ENCODE measurements at places on chromosomes 3 and 15.

GRCh38 chr3:98791341-98792325, 28.5 kb downstream of the ST3GAL6 start:
- no peak for DNase-seq

- no peak for DNase-seq
These were observed 1041.4 kb downstream of the NTRK3 start for GRCh38 chr15:87215100-87215499.

GRCh38 chr3:184911570-184911969, 99.6 kb downstream of the VPS8 start:
- DNase-seq: no peak

GRCh38 chr3:118593277-118593670, 441.4 kb downstream of the IGSF11 start:
- DNase-seq: no peak

DNA sequence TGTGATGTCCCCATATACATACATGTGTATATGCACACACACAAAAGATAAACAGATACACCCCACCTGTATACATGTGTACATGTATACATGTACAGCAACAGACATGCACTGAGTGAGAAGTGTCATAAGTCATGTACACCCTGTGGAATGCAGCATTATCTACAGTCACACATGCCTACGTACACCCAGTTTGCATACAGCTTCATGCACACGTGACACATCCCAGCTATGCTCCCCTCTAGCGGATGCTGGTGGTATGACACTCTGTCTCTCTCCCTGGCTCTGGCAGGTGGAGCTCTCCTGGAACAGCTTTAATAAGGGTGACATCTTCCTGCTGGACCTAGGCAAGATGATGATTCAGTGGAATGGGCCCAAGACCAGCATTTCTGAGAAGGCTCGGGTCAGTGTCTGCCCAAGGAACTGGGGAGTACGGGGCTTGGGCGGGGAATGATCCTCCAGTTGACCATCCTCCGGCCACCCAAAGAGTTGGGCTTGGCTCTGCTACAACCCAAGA, 6.3 kb downstream of the VILL start:
- peak; percentile 72 for DNase-seq

- no peak for DNase-seq
These were observed 41.8 kb downstream of the MCF2L2 start for GRCh38 chr3:183386651-183387050.

- no peak for DNase-seq
These were observed 42.2 kb downstream of the TRIM42 start for GRCh38 chr3:140719841-140720614.

GRCh38 chr3:39220407-39221140, 28.2 kb upstream of the XIRP1 start:
- no peak for DNase-seq

DNA sequence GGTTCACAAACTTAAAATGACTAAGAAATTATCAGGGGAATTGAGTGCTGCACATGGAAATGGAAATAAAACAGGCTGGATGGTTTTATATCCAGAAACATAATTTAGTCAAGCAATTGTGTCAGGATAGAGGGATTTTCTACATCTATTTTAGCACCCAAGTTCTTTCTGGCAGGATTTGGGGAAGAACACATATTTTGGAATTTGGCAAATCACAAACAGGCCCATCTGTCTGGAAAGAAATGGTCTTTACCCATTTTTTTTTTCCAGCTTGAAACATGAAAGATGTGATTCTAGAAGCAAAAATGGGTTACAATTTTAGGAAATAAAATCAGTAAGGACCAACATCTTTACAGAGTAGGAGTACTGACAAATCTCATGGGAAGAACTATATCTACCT, 14.4 kb upstream of the UNC13C start:
- DNase-seq: no peak

GRCh38 chr3:126921085-126921824, 61.7 kb upstream of the PLXNA1 start:
- no peak for DNase-seq

DNA sequence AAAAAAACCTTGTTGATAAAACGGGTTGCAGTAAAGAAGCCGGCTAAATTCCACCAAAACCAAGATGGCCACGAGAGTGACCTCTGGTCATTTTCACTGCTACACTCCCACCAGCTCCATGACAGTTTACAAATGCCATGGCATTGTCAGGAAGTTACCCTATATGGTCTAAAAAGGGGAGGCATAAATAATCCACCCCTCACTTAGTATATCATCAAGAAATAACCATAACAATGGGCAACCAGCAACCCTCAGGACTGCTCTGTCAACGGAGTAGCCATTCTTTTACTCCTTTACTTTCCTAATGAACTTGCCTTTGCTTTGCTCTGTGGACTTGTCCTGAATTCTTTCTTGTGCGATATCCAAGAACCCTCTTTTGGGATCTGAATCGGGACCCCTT, 14.4 kb upstream of the CDC25A start:
- DNase-seq: no peak

- no peak for DNase-seq
These were observed 43.1 kb downstream of the FGF7 start for GRCh38 chr15:49466119-49466518.

- DNase-seq: no peak
These were observed 100.8 kb downstream of the CPN2 start for GRCh38 chr3:194250098-194251002.

GRCh38 chr15:69988541-69989225, 109.0 kb downstream of the TLE3 start:
- DNase-seq: no peak

DNA sequence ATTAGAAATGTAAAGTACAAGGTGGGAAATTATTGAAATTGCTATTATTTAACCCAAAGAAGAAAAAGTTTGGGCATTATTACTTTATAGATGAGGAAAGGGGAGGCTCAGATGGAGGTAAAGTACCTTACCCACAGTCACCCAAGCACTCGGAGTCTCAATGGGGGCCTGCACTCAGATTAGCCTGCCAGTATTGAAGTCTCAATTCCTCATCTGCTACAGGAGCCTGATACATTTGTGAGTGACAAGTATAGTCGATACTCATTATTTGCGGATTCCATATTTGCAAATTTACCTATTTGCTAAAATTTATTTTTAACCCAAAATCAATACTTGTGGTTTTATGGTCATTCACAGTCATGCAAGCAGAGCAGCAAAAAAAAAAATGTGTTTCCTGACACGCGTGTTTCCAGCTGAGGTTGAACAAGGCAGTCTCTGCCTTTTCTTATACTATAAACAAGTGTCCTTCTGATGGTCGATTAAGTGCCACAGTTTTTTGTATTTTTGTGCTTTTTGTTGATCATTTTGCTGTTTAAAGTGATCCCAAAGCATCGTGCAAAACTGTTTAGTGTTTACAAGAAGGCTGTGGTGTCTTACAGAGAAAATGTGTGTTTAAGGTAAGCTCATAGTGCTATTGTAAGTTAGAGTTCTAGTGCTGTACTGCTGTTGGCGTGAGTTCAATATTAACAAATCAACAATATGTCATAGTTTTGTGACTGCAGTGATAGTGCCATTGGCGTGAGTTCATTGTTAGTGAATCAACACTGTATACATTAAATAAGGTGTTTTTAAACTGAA, 48.0 kb downstream of the ARHGEF26 start:
- DNase-seq: no peak

GRCh38 chr15:59185725-59186124, 20.9 kb upstream of the LDHAL6B start:
- DNase-seq: no peak

GRCh38 chr15:46710401-46710960, 1006.8 kb upstream of the SEMA6D start:
- no peak for DNase-seq

GRCh38 chr3:63494646-63495045, 157.8 kb upstream of the SNTN start:
- no peak for DNase-seq

GRCh38 chr3:69385123-69385722, 665 bp downstream of the FRMD4B start:
- DNase-seq: no peak

DNA sequence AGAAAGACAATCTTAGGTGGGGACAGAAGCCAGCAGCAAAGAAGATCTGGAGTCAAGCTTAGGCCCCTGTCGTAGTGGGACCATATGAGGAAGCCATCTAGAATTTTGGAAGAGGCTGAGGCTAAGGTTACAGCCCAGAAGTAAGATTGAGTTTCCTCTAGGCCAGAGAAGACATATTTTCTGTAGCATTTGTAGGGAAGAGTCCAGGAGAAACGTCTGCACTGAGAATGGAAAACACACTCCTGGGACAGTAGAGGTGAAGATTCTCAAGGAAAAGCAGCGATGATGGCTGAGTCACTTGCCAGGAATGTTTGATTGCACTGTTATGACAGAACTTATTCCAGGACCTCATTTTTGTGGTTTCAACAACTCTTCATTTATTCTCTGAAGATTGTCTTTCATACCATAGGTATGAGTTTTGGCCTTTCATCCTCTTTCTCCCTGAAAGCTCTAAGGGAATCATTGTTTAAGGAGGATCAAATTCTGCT, 107.2 kb downstream of the GTPBP8 start:
- no peak for DNase-seq

DNA sequence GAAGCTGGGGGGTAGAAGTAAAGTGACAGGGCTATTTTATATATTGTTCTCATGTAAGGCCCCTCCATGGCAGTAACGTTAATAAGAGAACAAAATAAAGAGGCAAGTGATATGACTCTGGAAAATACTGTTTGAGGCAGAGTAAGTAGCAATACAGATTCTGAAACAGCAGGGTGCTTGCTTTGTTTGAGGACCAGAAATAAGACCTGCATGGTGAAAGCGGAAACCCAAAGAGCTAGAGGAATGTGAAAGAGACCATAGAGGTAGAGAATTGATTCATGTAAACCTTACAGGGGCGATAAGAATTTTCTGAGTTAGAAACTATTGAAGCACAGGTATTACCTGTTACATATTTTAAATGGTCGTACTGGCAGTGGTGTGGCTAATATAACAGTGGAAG, 1517.1 kb downstream of the SI start:
- no peak for DNase-seq

- no peak for DNase-seq
These were observed 90.4 kb upstream of the PHLDB2 start for GRCh38 chr3:111768571-111769100.

DNA sequence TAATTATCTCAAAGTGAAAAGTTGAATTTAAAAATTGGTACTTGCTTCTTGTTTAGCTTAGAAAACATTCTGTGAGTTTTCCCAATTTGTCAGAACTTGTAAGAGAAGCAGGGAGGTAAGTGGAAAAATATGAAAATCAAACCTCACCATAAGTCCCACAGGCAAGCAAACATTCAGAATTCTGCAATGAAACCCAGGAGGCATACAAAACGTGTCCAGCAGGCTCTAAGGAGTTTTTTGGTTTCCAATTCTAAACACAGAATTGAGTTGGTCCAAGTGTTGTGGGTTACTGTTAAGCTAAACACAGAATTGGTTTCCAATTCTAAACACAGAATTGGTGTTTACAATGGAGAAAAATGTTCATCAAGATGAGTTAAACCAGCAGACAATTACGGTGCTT, 27.1 kb upstream of the ACKR4 start:
- DNase-seq: no peak

GRCh38 chr3:14275962-14276909, 97.6 kb downstream of the LSM3 start:
- DNase-seq: no peak

- no peak for DNase-seq
These were observed 496.8 kb downstream of the FOXP1 start for GRCh38 chr3:71086777-71087142.

GRCh38 chr3:152346740-152347139, 78.0 kb downstream of the MBNL1 start:
- DNase-seq: no peak

GRCh38 chr3:57112206-57112605, 51.7 kb downstream of the SPATA12 start:
- no peak for DNase-seq

Measured in effector CD4-positive, alpha-beta T cell (primary cell).